AG04450 (cell line): ENCODE measurements at places on chromosomes 5 and 9.

DNA sequence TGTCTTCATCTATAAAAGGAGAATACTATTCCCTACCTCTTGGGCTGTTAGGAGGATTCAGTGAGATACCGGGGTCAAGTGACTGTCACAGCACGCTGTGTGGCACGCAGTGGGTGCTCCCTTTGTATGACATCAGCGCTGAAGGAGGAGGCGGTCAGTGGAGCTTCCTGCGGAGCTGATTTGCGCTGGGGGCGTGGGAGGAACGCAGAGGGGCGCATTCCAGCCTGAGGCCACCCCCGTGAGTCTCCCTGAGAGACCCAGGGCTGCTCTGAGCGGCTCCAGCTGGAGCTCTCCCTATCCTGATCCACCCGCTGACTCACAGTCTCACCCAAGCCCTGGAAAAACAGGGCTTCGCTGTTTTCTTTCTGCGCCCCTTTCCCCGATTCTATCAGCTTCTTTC lies 24.3 kb upstream of the NEURL1B start:
- DNase-seq: peak; percentile 13

- DNase-seq: no peak
These were observed 21.3 kb downstream of the ABCA1 start for GRCh38 chr9:104906441-104907277.

DNA sequence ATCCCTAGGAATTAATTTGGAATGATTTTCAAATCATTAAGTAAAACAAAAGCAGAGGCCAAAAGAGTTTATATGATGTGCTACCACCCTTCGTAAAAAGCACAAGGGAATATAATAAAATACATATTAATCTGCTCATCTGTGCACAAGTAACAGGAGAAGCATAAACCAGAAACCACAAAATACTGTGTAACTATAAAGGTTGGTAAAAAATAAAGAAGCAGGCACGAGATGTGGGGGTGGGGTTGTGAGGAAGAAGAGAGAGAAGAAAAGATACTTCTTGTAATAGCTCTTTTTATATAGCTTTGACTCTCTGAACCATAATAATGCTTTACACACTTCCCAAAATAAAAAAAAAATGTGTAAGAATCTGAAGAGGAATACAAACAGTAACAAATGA lies 214.9 kb upstream of the EFNA5 start:
- no peak for DNase-seq

GRCh38 chr9:99356512-99356971 lies 134.5 kb downstream of the SEC61B start:
- no peak for DNase-seq

GRCh38 chr5:28542987-28543386 lies 1504.6 kb upstream of the CDH9 start:
- DNase-seq: no peak

DNA sequence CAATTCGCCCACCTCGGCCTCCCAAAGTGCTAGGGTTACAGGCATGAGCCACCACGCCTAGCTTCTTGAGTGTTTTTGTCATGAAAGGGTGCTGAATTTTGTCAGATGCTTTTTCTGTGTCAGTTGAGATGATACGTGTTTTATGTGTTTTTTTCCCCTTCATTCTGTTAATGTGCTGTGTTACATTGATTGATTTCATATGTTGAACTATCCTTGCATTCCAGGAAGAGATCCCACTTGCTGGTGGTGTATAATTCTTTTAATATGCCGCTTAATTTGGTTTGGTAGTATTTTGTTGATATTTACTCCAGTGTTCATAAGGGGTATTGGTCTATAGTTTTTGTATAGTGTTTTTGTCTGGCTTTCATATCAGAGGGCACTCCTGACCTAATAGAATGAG lies 13.6 kb downstream of the ZBTB43 start:
- no peak for DNase-seq

DNA sequence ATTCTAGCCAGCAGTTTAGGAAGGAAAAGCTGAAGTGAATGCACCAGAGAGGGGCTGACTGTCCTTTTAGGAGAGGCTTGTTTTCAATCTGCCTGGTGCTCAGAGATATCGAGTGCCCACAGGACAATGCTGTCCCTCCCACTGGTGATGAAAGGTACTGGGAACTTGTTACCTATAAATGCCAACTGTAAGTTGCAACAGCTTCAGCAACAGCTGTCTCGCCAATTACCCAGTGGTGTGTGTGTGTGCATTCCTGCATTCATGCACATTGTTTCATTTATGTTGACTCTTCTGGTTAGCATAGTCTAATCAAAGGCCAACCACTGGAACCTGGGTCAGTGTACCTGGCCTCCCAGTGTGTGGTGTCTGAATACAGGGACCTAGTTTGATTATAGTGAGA lies 161.1 kb downstream of the CSNK1G3 start:
- no peak for DNase-seq

GRCh38 chr9:16458696-16459420 lies 411.6 kb downstream of the BNC2 start:
- DNase-seq: no peak

- no peak for DNase-seq
These were observed 133.0 kb downstream of the C9orf50 start for GRCh38 chr9:129487658-129488483.

DNA sequence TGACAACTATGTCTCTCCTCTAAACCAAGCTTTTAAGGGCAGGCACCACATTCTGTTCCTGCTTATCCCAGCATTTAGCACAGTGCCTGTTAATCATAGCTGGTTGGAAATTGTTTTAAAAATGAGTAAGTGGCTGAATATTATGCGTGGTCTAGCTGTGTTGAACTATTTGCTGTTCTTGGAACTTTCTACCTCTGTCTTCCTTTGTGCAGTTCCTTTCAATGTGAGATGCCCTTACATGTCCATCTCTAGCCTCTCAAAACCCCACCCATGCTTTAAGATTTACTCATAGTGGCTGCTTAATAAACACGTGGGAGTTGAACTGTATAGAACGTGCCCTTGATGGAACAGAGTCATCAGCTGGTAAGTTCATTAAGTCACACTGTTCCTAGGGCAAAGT lies 34.5 kb downstream of the C9orf57 start:
- no peak for DNase-seq

GRCh38 chr5:39062530-39062929 lies 11.7 kb downstream of the RICTOR start:
- no peak for DNase-seq

GRCh38 chr9:98303633-98304125 lies 48.2 kb upstream of the TBC1D2 start:
- no peak for DNase-seq

GRCh38 chr9:445033-445432 lies 230.4 kb downstream of the DOCK8 start:
- DNase-seq: no peak

- DNase-seq: peak; percentile 24
These were observed at the start of gene MAP1B for GRCh38 chr5:72107131-72107900. Gene MAP1B (plus strand): TSS chr5:72107475. CDS start chr5:72107532, 57 bp downstream.

DNA sequence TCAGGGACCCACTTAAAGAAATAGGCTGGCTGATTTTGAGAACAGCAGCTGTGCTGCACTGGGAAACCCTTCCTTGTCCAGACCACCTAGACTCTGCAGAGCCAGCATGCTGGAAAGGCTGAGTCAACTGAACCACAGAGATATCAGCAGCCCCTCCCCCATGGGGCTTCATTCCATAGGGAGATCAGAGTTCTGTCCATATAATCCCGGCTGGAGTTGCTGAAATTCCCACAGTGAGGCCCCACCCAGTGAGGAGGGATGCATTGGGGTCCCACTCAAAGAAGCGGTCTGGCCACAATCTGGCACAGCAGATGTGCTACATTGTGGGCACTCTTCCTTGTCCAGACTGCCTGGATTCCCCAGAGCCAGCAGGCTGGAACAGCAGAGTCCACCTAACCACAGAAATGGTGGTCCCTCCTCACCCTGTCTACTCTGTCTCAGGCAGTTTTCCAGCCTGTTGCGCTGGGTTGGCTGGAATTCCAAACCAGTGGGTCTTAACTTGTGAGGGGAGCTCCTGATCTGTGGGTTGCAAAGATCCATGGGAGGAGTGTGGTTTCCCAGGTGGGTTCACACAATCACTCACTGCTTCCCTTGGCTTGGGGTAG lies 127.1 kb downstream of the RNF180 start:
- DNase-seq: no peak

DNA sequence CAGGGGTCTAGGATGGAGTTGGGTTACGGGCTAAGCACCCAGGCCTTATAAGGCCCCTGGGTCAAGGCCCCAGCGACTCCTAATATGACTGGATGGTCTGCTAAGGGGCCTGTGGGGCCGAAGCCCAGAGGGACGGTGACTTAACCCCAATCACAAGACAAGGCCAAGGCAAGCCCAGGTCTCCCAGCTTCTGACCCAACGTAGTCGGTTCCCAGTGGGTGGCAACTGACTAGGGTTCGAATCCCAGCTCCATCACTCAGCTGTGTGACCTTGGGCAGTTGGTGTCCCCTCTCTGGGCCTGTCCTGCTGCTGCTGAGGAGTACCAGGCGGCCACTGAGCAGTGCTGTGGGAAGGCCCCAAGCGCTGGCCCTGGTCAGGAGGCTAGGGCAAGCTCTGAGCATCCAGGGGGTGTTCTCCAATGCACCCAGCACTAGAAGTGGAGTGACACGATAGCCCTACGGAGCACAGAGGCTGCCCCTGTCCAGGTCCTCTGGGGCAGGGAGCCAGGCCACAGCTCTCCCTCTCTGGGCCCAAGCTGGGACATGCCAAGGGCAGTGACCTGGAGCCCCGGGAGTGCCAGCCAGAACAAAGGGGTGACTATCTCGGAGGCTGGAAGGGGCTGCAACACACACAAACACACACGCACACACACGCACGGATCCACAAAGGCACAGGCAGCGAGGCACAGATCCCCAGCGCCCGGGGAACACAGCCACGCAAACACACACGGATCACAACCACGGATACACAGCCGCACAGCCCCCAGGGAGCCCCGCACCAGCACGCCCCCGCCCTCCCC lies 512 bp downstream of the AK1 start:
- DNase-seq: no peak

DNA sequence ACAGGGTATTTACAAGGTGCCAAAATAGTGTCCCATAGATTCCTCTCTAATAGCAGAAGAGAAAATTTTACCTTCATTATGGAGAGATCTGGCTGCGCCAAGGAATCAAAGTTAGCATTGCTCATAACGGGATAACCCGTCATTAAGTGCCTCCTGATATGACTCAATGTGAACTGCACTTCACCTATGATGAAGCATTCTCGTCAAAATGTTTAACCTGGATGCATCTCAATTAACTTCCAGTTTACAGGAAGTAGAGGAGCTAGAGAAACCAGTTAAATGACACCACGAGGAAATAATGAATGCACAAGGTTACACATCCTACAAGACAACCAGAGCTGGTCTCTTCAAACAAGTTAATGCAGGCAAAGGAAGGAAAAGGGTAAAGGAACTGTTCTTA lies 17.2 kb downstream of the FBXW11 start:
- DNase-seq: no peak

GRCh38 chr5:11642438-11642837 lies 261.8 kb downstream of the CTNND2 start:
- no peak for DNase-seq

DNA sequence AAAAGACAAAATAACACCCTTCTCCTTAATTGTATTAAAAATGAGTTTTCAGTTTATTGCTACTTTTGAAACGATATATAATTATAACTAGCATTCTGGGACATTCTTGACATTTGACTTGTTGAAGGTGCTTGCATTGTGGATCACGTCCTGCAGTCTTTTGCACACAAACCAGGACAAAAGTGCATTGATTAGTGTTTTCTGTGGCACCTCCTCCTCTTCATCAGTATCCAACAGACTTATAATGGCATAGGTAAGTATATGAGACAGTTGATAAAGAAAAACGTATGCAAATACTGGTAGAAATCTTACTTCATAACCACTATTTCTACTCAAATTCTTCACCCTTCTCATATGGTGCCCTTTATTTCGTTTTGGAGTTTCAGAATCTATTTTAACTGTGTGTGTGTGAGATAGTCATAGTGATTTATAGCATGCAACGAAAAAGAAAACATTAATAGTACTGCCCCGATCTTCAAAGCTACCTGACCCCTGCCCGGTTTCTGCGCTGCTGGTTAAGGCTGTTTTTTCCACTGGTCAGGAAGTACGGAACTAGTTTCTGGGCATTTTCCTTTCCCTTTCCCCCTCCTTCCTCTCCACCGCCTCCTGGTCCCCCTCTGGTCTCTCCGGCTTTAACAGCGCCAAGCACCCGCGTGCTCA lies 639 bp upstream of the RASA1 start:
- DNase-seq: peak; percentile 11

GRCh38 chr5:61450493-61451279 lies 118.6 kb downstream of the ZSWIM6 start:
- no peak for DNase-seq

GRCh38 chr9:79731171-79731890 lies 159.6 kb downstream of the TLE4 start:
- no peak for DNase-seq

DNA sequence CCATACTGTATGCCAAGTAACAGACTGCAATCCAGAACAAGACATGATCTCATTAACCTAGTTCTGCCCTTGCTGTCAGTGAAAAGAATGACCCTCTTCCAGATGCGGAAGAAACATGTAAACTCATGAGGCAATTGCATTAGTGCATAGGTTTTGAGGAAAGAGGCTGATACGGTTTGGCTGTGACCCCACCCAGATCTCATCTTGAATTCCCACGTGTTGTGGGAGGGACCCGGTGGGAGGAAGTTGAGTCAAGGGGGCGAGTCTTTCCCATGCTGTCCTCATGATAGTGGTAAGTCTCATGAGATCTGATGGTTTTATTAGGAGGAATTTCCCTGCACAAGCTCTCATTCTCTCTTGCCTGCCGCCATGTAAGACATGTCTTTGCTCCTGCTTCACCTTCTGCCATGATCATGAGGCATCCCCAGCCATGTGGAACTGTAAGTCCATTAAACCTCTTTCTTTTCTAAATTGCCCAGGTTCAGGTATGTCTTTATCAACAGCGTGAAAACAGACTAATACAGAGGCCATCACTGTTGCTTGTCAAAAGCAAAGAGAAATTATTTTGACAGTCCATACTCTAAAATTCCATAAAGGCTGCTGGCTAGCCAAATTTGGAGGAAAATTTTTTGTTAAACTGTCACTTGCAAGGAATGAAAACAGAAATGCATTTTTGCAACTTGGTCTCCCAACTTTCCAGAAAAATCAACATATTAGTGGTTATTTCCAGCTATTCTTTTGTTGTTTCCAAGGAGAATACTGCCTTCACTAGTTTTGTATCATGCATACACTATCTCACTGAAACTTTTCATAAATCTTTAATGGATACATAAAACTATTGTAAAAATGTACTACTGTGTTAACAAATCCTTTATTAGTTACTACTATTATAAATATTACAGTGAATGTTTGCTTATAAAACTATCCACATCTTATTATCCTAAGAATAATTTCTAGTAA lies 3.2 kb upstream of the ARL15 start:
- no peak for DNase-seq
